Colonic mucosa (tissue), 4 donors: ENCODE measurements at places on chromosomes 12 and 14.
A peak's percentile ranks its signal among the peaks of the same experiment; 100 is the strongest.

- peak; percentile 18 for DNase-seq
These were observed 161.3 kb downstream of the RPL10L start for GRCh38 chr14:46490238-46490685.

GRCh38 chr12:126772171-126772864, 1494.7 kb upstream of the TMEM132C start:
- DNase-seq: no peak

DNA sequence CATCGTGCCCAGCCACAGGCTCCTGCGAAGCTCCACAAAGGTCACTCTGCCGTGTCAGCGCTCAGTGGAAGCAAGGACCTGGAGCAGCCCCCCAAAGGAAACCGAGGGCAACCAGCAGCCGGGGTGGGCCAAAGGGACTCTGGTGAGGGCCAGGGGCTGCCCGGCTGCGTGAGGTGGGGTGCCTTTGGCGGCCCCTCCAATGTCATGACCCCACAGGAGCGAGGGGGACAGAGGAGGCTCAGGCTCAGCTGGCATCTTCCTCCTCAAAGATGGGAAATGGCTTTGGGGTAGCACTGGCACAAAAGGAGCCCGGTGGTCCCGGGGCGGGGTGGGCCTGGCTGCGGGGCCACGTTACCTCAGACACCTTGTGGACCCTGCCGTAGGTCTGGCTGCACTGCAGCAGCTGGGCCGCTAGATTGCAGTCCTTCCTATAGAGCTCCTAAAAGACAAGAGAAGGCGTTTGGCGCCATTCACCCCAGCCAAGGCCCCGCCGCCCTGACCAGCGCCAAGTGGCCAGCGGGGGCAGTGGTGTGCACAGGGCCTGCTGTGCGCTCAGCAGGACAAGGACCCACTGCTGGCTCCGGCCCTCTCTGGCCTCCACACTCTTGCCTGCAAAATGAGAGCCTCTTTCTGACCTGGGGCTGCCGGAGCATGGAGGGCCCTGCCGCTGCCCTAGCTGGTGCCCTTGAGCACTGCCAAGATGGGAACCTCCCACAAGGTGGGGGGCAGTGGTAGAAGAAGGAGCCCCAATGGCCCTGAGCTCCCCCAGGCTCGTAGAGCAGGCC, 46.9 kb downstream of the BEGAIN start:
- no peak for DNase-seq

DNA sequence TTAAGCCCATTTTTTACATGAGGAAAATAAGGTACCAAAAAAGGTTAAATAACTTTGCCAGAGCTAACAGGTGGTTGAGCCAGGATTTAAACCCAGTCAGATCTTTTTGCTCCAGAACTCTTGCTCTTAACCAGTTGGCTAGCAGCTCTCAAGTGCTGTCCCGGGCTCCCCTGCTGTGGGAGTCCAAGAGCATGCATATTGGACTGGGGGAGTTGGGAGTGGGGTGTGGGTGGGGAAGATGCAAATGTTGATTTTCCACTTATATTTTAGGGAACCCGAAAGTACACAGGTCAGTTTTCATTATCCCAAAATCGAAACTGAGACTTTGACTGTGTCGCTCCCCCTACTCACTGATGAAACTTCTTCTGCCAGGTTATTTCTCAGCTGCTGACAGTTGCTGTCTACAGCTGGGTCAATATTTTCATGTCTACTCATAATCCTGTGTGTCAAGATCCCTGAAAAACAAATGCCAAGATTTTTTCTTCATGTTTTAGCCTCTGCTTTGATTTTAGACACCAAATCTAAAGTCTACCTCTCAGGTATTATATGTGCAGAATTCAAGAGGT, 172.3 kb upstream of the TMPO start:
- DNase-seq: no peak
